H4 (cell line): ENCODE measurements at places on chromosomes 5 and 9. TPM values are rescaled to one million over a fixed set of nuclear protein-coding genes. Genes with fewer than 3 reads are reported as not detected.
A peak's percentile ranks its signal among the peaks of the same experiment; 100 is the strongest.

BNC2 gene
- 1.2 and 2.7 TPM in 2 replicates for total RNA-seq

DNA sequence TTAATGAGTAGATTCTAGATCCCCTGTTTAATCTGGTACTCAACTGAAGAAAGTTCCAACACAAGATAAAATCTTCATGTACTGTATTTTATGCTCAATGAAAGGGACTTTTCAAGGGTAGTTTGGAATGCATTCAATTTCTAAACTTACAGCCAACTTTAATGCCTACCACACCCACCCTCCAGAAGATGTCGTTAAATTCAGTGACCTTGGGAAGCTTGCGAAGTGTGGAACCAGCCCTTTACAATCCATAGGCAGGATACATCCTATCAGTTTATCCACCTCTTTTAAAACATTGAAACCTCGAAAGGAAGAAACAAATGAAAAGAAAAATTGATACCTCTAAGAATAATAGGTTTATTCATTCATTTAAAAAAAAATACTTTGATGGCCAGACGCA lies 20.2 kb downstream of the TRPM6 start:
- no peak for DNase-seq

LECT2 gene
- not detected in 2 replicates for total RNA-seq

GRCh38 chr5:67142816-67143215 lies 53.8 kb downstream of the CD180 start:
- no peak for DNase-seq

- DNase-seq, result peak; percentile 31
Measured at GRCh38 chr5:72137826-72138409, 30.6 kb downstream of the MAP1B start.

DNA sequence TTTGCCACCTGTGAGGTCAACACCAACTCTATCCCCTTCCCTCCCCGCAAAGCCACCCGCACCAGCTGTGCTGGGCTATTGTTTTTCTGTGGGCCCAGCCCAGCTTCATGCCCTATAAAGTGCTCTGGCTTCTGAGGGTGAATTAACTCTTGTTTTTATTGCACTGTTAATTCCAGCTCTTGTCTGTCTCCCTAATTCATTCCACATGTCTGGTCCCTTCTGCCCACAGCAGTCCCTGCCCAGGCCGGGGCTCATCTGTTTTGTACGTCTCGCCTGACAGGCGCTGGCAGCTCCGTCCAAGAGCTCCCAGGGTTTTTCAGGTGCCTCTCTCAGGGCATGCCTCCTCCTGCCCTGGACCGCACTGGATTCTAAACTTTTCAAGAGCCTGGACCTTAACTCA lies 118.9 kb downstream of the PDZD2 start:
- DNase-seq, result no peak

GRCh38 chr5:134227259-134227658 lies 1.4 kb upstream of the PPP2CA start:
- DNase-seq, result no peak

- no peak for DNase-seq
Measured at GRCh38 chr9:116323571-116323970, 170.0 kb downstream of the PAPPA start.

- no peak for DNase-seq
Measured at GRCh38 chr9:12838546-12838945, 63.7 kb downstream of the LURAP1L start.
